Hematopoietic multipotent progenitor cell treated with erythropoietin and hydrocortisone succinate and interleukin-3 and kit ligand, for 17 days (in vitro differentiated cells): ENCODE measurements at places on chromosomes 12 and 14.

- no peak for DNase-seq
These were observed 53.0 kb upstream of the KITLG start for GRCh38 chr12:88633312-88633711.

GRCh38 chr12:12723149-12723680 lies 6.0 kb downstream of the CDKN1B start:
- DNase-seq, result no peak

DNA sequence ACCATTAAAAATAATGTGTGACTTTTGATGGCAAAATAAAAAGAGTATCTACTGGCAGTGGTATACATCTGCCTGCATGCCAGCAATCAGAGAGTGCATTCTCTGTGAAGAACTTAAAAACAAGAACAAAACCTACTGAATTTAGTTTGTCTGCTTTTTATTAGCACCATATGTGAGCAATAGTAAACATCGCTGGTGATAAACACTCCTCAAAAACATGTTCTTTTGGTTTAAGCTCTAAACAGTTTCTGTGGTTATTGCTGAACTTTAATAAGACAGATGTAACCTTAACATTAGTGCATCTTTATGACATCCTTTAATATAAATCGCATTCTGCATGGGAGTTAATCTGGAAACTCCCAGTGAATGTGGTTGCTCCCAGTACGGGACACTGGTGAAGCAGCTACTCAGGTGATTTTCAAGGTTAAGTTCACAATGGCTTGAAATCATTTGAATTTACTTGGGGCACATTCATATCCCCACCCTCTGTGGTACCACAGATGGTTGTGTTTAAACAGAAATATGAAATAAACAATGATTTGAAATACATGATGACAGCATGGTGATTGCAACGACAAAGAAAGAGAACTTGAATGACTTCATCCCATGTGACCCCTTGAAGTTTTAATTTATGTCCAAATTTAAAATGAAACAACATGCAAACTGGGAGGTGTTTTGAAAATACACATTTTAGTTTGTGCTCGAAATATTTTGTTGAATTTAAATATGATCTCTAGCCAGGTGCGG lies 285.9 kb downstream of the FOXN3 start:
- DNase-seq, result no peak

DNA sequence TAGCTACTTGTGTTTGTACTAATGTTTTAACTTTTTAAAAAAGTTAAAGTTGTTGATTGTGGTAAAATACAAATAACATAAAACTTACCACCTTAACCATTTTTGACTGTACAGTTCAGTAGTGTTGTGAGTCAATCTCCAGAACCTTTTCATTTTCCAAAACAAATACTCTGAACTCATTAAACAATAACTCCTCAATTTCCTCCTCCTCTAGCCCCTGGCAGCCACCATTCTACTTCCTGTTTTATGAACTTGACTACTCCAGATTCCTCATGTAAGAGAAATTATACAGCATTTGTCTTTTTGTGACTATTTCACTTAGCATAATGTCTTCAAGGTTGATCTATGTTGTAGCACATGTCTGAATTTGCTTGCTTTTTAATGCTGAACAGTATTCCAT lies 299.1 kb upstream of the AMIGO2 start:
- no peak for DNase-seq

- no peak for DNase-seq
These were observed at the start of gene FERMT2 for GRCh38 chr14:52950898-52951680. Gene FERMT2 (minus strand): TSS chr14:52951050. CDS start chr14:52950568, 482 bp downstream.

DNA sequence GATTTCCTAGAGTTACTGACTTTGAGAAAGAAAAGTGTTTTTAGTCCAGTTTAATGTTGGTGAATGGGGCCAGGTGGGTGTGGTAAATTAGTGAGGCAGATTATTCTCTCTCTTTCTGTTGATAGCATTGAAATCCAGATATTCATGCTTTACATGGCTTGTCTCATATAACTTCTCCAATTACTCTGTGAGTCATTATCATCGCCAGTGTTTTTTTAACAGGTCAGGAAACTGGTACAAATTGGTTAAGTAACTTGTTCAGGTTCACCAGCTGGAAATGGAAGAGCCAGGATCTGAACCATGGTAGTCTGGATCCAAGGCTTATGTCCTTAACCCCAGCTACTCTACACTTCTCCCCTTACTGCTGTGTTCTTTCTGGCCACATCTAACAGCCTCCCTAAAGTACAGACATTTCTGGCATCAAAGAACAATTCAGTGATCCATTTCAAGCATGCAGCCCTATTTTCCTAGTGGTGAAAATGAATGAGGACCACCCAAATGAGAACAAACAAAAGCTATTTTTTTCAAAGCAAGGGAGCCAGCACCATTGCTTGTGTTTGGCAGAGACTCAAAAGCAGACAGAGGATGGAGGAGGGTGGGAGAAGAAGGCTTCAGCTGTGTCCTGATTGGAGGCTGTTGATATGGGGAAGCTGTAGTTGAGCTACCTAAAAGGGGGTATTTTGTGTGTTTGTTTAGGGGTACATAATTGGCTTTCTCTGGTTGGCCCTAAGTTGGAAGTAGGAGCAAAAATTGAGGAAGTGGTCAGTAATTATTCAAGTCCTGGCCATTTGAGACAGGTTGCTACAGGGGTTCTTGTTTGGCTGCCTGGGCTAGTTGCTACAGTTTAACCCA lies 1.7 kb downstream of the IRAK3 start:
- DNase-seq, result no peak

GRCh38 chr14:72743626-72744025 lies 150.3 kb downstream of the DPF3 start:
- DNase-seq, result no peak

DNA sequence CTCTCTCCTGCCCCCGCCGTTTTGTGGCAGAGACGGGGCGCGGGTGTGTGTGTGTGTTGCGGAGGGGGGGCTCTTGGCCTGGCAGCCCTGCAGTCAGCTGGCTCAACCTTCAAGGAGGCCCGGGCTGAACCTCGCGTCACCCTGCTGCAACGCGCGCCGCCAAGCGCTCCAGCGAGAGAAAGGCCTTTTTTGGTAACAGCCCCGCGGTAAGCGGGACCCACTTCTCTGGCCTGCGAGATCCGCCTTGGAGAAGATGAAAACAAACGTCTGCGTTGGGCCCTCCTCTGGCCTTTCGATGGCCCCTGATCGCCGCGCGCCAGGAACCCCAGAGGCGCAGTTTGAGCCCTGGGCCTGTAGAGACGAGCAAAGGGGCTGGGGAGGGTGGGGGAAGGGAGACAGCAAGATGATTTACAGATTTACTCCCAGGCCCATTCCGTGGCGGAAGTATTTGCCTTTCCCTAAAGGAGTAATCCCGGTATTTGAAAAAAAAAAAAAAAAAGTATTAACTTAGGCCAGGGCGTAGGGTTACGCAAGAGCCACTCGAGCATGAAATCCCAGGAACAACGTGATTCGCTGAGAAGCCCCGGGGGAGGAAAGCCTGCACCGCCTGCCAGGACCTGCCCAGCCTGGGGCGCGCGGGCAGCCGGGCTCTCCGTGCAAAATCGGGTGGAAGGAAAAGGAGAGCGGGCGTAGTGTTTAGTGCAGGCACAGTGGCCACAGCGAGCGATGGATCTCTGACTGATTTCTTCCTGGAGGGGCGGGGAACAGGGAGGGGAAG lies 4.5 kb upstream of the IRF2BPL start:
- DNase-seq, result peak; percentile 66

GRCh38 chr12:55612646-55613045 lies 24.0 kb upstream of the OR10P1 start:
- no peak for DNase-seq

- no peak for DNase-seq
These were observed at the start of gene ZBTB42 for GRCh38 chr14:104800771-104801519. Gene ZBTB42 (plus strand): TSS chr14:104801101. CDS start chr14:104801198, 97 bp downstream.

DNA sequence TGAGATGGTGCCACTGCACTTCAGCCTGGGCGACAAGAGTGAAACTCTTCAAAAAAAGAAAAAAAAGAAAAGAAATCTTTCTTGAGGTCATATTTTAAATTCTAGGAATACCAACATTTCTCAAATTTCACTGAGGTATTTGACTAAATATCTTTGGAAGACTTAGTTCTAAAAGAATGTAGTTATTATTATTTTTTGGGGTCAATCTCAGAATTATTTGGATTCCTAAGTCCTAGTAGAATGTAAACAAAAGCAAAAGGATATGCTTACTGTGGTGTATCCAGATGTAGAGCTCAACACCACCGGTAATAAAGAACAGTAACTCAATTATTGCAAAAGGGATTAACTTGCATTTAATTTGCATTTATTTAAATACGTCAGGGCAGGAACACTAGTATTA lies 25.0 kb downstream of the PRICKLE1 start:
- DNase-seq, result no peak

GRCh38 chr12:72219937-72220336 lies 52.2 kb upstream of the TRHDE start:
- DNase-seq, result no peak

DNA sequence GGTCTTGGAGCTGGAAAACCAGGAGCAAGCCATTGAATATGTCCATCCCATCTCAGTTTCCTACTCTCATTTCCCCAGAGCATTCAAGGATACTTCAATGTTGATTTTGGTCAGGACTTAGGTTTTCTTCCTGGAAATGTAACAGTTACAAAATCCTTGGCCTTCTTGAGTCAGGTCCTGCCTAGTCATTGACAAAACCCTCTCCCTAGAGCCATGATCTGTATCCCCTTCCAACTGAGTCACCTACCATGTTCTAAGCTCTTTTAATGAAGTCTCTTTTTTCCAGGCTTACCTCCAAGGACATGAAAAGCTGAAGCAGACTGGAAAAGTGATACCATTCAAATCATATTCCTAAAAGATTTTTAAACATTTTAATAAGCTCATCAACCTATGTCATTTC lies 549.2 kb downstream of the GALC start:
- no peak for DNase-seq

DNA sequence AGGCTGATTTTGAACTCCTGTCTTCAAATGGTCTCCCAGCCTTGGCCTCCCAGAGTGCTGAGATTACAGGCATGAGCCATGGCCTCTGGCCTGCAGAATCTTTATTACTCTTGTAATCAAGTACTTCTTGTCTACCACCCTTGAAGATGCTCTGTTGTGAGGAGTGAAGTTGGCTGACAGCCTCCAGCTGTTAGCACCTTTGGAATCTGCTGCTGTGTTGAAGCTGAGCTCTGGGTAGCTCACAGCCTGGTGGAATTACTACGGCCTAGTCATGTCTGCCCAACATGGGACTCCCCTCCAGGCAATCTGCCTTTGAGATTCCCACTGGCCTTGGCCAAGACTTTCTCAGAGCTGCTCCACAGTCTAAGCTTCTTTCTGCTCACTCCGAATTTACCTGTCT lies 5.8 kb upstream of the C12orf75 start:
- no peak for DNase-seq

DNA sequence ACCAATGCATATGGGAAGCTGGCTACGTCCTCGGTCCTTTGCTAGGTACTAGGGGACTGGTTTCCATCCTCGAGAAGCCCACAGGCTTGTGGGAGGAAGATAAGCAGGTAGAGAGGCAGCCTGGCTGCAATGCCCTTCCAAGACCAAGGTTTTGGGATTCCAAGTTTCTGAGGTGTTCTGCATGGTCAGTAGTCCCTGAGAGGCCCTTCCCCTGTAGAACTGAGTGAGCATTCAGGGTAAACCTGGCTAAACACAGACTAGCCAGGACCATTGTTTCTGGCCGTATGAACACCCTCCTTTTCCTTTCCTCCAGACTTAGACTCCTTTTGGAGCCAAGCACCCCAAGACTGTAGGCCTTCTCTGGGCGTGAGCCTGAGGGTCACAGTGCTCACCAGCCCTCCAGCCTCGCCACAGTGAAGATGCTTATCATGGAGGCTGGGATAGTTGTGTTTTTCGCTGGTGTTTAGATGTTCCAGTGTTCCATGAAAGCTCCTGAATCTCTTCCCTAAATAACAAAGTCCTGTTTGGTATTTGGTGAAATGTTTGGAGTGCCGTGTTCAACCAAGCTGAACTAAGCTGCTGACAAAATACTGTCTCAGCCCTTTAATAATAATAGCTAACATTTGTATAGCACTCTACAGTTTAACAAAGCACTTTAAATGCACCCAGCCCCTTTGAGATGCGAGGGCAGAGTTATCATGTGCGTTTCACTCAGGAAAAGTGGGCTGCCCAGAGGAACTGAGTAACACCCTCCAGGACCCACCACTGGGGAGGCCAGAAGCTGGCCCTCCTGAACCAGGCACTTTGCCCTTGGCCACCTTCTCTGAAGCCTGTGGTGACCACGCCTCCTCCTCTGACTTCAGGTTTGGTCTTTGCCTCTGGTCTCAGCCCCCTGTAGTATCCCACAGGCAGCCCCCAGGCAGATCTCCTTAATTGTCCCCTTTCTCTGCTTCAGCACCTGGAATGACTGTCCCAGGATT lies 284.5 kb downstream of the CACNA1C start:
- no peak for DNase-seq

GRCh38 chr12:16359512-16360491 lies 12.4 kb downstream of the MGST1 start:
- peak; percentile 42 for DNase-seq

GRCh38 chr12:113040722-113041171 lies 15.8 kb upstream of the DTX1 start:
- DNase-seq, result no peak

DNA sequence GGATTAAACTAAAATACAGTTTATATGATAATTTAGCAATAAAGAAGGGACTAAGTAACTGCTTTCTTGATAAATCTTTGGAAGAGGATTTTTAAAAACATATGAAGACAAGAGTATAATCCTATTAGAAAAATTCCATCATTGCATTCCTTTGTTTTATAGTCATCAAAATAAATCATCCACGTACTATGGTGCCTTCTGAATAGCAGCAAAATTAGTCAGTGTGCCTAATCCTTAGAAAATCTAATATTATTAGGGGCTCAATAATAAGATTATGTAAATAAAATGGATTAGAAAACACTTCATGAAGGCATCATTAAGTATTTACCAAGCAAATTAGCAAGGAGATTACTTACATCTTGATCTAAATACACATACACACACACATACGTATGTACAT lies 102.1 kb downstream of the KCNH5 start:
- DNase-seq, result no peak

- peak; percentile 27 for DNase-seq
These were observed 792.3 kb downstream of the TMEM121 start for GRCh38 chr14:106318700-106319099.

DNA sequence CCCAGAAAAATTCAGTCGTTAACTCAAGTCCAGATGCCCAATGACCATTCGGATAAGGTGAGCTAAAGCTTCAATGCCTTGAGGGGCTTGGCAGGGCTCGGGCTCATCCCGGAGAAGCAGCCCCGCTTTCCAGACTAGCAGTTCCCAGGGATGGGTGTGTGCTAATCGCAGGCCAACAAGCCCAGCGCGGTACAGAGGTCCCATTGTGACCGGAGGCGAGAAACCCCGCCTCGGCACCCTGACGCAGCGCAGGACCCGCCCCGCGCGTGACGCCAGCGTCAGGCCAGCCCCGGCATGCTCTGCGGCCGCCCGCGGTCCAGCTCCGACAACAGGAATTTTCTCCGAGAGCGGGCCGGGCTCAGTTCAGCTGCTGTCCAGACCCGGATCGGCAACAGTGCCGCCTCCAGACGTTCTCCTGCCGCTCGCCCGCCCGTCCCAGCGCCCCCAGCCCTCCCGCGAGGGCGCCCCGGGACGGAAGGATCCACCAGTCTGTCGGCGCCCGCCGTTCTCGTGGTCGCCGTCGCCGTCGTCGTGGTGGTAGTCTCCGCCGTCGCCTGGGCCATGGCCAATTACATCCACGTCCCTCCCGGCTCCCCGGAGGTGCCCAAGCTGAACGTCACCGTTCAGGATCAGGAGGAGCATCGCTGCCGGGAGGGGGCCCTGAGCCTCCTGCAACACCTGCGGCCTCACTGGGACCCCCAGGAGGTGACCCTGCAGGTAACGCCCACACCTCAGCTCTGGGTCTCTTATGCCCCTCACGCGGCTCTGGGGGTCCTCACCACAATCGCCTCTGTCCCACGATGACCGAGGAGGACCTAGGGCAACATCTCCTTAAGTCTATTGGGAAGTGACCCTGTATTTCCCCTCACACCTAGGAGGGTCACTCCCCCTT lies at the start of gene ETNK1:
ETNK1 (plus strand) TSS at position 302 of the 892 bp plus-strand sequence; CDS start at position 562, 260 bp downstream.
- peak; percentile 88 for DNase-seq

- no peak for DNase-seq
These were observed 12.5 kb downstream of the C1R start for GRCh38 chr12:7079826-7080125.
